ENCODE measurements at places on chromosomes 1 and 21.

- DNase-seq: no peak
Measured at GRCh38 chr1:198713081-198713480, 74.2 kb downstream of the PTPRC start.

- peak; percentile 91 for DNase-seq
Measured at GRCh38 chr21:36859744-36860501, 106.5 kb downstream of the HLCS start.

DNA sequence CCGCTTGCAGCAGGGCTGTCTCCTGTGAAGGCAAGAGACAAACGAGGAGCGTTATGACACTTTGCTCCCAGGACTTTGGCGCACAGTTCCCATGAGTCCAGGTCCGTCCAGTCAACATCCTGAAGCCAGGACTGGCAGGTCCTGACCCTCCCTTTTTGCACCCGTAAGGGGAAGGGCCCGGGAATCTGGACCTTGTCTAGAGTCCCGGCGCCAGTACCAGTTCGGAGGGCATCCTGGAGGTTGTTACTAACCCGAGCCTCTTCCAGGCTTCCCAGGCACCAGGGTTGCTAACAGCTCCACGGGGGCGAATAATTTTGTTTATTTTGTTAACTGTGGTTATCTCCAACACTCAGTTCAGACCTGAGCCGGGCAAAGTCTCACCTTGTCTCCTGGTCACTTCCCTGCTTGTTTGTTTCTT, 682 bp upstream of the RWDD3 start:
- no peak for DNase-seq

- DNase-seq: no peak
Measured at GRCh38 chr21:44365967-44366585, 12.7 kb downstream of the TRPM2 start.

- peak; percentile 23 for DNase-seq
Measured at GRCh38 chr1:55478742-55479141, 263.6 kb upstream of the USP24 start.

DNA sequence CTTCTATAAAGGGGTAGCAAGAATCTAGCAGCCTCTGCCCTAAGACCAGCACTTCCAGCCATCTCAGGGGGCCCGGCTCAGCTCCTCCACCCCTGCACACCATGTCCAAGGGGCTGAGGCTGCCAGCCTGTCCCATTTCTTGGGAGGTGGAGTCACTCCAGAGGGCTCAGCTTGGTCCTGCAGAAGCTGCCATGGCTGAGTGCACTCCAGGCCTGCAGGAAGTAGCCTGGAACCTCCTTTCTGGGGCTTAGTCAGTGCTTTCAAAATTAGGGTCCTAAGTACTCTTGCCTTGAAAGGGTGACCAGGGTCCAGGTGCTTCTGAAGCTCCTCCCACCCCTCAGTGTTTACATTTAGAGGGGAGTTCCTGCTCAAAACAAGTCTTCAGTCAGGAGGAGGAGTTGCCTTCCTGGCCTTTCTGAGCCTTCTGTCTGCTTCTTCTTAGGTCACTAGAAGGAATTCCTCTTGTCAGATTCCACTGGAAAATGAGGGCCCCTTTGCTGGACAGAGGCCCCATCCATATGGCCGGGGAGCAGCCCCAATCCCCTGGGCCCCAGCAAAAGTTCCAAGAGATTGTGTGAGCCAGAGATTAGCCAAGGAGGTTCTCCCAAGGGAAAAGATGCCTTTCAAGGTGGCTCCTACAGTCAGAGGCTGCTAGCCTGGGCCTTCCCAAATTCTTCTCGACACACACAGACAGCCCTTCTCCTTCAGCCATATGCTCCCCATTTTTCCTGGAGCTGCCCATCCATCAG, 128.1 kb upstream of the VAMP3 start:
- DNase-seq: no peak

DNA sequence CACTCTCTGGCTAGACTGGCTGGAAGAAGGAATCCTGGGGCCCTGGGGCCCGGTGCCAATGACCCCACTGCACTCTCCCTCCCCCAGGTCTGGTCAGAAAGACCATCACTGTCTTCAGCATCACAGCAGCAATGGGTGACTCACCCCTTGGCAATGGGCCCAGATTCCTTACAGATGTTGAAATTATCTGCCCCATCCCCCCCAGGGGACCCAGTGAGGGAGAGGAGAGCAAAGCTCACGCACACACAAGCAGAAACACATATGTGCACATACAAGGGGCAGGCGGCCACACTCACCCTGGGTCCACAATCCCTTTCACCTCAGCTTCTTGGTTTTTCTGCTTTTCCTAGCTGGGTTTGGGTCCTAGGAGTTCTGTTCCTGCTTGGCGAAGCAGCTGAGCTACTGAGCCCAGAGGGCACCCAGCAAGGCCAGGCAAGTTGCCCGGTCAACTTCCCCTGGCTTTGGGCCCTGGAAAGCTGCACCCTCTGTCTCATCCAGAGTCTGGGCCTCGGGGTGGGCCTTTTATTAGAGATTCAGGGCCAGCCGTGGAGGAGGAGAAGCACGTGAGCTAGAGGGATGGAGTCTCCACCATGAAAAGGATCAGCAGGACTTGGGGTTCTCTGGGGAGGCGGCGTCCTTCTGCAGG, 2.6 kb downstream of the COL16A1 start:
- DNase-seq: peak; percentile 57

DNA sequence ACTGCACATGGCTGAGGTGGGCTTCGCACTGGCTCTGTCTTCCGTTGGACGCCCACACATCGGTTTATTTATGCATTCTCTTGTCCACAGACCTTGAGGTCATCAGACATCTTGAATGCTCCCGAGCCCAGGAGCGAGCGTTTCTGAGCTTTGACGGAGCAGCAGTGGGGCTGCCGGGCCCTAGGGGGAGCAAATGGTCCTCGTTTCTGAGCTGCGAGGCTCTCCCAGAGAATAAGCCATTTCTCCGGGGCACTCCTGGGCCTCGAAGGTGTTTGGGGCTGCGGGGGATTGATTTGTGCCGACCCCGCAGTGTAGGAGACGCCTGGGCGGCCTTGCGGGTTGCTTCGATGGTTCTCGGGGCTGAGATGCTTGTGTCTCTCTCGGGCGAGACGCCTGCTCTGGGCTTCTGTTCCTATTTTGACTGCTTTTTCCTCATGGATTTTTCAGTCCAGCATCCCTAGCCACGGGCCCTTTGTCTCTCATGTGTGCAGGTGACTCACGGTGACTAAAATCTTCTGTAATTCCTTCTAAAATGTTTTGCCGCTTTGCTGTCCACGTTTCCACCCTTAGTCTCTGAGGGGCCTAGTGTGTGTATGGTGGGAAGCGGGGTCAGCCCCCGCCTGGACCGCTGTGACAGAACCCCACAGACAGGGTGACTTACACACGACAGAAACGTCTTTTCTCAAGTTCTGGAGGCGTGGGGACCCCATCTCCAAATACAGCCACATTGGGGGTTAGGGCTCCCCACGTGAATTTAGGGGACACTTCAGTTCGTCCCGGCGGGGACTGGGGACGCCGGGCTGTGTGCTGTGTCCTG, 62.1 kb downstream of the FAAP20 start:
- peak; percentile 12 for DNase-seq

Data from KBM-7 (cell line).